ENCODE measurements at places on chromosomes 6 and 20.

- no peak for DNase-seq
These were observed 40.4 kb upstream of the SYNJ2 start for GRCh38 chr6:157941101-157941863.

DNA sequence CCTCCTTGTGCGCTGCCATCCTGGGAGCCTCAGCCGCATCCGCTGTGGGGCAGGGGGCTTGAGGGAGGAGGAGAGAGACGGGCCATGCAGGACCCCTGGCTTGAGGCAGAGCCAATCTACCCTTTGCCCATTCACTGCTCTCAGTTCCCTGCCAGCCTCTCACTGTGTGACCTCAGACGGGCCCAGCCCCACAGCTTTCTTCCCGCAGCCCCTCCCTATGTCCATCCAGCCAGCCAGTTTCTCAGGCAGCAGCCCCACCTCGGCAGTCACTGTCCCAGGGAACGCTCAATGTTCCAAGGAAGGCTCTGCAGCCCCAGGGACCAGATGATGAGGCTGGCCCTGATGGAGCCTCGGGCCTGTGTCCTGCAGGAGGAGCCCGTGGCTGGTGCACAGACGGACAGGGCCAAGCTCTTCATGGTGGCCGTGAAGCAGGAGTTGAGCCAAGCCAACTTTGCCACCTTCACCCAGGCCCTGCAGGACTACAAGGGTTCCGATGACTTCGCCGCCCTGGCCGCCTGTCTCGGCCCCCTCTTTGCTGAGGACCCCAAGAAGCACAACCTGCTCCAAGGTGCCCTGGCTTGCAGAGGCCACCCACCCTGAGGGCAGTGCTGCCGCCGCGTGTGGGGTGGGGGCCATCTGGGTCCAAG is 3.9 kb upstream of the TNFRSF6B start:
- DNase-seq, result no peak

- DNase-seq, result no peak
These were observed 75.4 kb upstream of the TMEM244 start for GRCh38 chr6:129936329-129937165.

DNA sequence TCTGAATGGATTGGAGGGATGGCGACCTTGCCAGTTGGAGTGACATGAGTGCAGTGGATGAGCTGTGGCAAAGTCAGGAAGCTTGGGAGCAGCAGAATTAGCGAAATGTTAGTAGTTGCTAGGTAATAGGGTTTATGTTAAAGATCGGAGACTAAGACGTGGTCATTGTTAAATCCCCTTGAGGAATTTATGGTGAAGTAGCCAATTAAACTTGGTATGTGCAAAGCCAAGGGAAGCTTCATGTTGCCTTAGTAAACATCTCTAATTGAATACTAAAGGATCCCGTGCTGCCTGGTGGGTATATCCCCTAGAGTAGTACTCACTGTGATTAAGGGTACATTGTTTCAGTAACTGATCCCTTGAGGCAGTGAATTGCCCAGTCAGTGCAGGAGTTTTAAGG is 106.0 kb downstream of the PRIM2 start:
- no peak for DNase-seq

DNA sequence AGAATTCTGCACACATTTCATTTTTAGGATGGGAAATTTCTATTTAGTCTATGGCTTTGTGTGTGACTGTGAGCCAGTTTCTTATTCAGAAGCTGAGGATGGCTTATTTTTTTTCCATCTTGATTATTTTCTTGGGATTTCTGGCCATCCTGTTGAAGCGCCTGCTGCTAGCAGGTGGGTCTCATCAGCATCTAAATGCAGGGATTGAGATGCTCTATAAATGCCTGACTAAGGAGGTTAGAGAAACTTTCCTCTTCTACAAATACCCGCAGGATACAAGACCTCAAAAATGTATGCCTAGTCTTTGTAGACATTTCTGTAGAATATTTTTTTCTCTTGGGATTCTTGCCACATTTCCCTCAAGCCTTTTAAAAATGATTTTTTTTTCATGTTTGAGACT is 138.0 kb upstream of the CCN2 start:
- DNase-seq, result no peak

DNA sequence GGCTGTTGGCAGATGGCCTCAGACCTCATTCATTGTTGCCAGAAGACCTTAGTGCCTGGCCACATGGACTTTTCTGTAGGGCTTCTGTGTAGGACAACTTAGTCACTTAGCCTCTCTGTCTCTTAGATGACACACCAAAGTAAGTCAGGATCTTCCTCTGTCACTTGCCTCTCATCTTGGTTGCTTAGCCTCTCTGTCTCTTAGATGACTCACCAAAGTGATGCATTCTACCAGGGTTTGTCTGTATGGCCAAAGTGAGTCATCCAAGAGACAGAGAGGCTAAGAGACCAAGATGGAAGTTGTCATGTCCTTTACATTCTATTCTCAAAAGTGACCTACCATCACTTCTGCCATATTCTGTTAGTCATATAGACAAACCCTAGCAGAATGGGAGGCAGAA is 255.9 kb upstream of the DEFB112 start:
- DNase-seq, result no peak

DNA sequence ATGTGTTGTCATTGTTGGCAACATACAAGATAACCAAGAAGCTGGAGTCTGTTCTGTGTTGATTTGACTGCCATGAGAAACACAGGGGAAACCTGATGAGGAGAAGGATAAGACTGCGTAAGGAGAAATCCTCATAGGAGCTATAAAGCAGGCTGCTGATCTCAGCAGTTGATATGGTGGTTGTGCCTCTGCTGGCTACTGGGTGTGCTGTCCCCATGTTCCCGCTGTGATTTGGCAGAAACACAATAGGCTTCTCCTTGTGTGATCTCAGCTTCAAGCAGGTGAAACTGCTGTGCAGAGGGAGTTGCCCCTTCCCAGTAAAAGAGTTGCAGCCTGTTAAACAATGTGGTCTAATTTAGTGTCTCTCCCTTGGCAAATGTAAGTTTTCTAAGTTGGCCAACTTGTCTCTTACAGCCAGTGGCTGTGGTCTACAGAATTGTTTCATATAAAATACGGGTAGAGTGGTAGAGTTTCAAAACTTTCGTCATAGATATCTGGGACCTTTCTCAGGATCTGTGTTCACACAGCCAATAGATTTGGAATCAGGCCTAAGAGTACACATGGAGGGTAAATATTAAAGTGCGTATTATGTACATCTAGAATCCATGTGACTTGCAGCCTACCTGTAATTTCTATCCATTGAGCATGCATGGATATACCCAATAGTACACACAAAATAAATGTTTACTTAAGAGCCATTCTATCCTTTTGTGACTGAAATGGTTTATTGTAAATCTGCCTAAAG is 78.4 kb downstream of the RNF144B start:
- DNase-seq, result no peak

- no peak for DNase-seq
These were observed 15.0 kb upstream of the AKIRIN2 start for GRCh38 chr6:87716928-87717614.

GRCh38 chr6:149888659-149889058 is 9.3 kb downstream of the RAET1E start:
- no peak for DNase-seq

- DNase-seq, result no peak
These were observed 93.8 kb upstream of the MARCKS start for GRCh38 chr6:113763311-113763766.

Data from NCI-H1436 treated with DMSO at 0.1 percent for 48 hours (cell line).